ENCODE measurements at places on chromosomes 6 and 20. TPM values are rescaled to one million over a fixed set of nuclear protein-coding genes. Genes with fewer than 3 reads are reported as not detected.

DNA sequence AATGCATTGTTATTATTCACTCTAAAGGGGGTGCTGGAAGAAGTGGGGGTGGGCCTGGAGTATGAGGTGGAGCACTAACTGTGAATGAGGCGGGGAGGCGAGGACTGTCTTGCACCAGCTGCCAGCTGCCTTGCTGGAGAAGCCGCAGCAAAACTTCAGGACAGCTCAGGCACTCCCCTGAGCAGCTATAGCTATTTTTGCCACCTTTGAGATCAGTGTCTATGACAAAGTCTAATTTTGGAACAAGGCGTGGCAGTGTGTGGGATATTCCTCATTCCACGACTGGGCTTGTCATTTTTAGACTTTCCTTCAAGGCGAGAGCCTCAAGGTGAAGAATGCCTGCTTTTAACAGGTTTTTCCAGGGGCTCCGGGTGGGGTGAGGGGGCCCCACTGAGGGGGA, 143.8 kb downstream of the DOK5 start:
- no peak for DNase-seq

DNA sequence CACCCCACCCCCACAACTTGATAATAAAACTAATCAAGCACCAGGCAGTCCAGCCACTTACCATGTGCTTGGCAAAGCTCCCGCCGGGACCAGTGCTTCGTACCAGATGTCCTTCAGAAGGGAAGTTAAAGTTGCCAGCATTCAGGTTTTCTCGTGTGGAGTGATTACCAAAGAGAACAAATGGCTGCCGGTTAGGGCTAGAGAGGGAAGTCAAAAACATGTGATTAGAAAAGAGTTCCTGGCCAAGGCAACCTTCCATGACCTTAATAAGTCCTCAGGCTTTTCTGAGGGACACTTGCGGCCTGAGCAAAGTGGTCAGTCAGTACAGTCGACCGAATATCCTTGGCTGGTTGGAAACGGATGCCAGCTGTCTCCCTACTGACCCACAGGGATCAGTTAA, 67.0 kb downstream of the DNAAF9 start:
- no peak for DNase-seq

GRCh38 chr6:148027201-148027600, 315.4 kb upstream of the SASH1 start:
- no peak for DNase-seq

- DNase-seq = peak; percentile 63
Measured at GRCh38 chr6:85923013-85923430, 280.3 kb upstream of the SYNCRIP start.

The COL12A1 gene
- 0.05 TPM for total RNA-seq

The SPDEF gene
- not detected for total RNA-seq

- no peak for DNase-seq
Measured at GRCh38 chr6:29561091-29561490, 1.6 kb upstream of the UBD start.

- peak; percentile 82 for DNase-seq
Measured at GRCh38 chr6:7615611-7616383, 25.8 kb downstream of the SNRNP48 start.

The COL19A1 gene
- not detected for total RNA-seq

GRCh38 chr6:68054756-68055155, 580.3 kb upstream of the ADGRB3 start:
- DNase-seq = no peak

DNA sequence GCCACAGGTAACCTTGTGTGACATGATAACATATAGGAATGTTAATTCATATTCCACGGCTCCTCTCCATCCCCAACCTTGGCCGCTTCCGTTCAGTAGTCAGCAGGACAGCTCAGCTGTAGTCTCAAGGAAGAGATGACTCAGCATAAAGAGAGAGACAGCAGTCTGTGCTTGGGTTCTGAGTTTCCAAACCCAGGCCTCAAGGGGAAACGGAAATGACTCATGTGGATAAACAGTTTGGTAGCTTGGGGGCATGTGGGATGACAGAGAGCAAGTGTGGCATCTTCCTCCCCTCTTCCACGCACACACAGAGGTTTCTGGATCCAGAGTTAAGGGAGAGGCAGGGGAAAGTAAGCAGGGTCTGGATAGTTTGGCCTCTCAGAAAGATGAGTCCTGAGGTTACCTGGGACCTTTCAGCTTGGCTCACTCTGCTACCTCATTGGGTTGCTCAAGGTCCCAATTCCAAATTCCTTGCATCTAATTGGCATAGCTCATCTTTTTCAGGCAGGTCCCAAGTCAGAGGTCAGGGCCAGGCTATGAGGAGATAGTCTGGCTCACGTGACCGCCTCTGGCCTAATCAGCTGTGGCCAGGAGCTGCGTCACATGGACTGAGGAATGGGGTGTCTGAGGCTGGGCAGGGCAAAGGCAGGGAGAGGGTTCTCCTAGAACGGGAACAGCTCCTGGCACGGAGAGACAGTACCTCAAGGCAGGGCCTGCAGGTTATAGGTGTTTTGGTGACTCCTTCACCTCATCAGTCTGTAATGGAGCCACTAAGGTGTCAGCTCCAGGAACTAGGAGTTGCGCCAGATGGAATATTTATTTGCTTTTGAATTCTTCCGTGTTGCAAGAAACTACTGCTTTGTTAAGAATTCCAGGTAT, 36.5 kb upstream of the MLN start:
- peak; percentile 84 for DNase-seq

GRCh38 chr6:39209911-39210310, 19.4 kb downstream of the KCNK5 start:
- DNase-seq = no peak

GRCh38 chr20:51362254-51362653, 180.3 kb downstream of the NFATC2 start:
- DNase-seq = no peak

GRCh38 chr6:19472153-19472552, 365.0 kb upstream of the ID4 start:
- no peak for DNase-seq

Data from activated CD4-positive, alpha-beta T cell treated with anti-CD3 and anti-CD28 coated beads, Interleukin-2, amount 10 ng/mL, durations not matched to agents 24 days and 14 days (primary cell).